Caco-2 (cell line): ENCODE measurements at places on chromosomes 2 and 18. TPM values are rescaled to one million over a fixed set of nuclear protein-coding genes. Genes with fewer than 3 reads are reported as not detected.

DNA sequence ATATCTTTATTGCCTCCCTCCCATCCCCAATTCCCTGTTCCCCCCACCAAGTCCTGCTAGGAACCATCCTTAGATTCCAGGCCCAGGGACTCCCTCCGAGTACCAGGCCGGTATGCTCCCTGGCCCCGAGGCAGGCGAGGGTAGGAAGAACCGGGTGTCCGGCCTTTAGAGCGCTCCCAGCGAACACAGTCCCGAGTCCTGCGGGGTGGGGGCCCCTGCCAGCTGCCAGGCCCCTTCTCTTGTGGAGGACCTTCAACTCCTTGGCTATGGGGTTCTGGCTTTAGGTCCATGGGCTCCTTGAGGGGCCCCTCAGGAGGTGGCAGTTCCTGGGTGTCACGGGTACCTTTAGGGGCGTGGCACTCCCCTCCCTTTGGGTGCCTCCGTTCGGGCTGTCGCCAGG lies 4.4 kb downstream of the BCS1L start:
- DNase-seq = no peak
- peaks cover 4% of the 10 kb centered on the region for H3K36me3 ChIP-seq
- H3K4me1 ChIP-seq = no peaks in the 10 kb centered on the region
- no peaks in the 10 kb centered on the region for H3K27me3 ChIP-seq
- H3K27ac ChIP-seq = no peak overlapping the region

DNA sequence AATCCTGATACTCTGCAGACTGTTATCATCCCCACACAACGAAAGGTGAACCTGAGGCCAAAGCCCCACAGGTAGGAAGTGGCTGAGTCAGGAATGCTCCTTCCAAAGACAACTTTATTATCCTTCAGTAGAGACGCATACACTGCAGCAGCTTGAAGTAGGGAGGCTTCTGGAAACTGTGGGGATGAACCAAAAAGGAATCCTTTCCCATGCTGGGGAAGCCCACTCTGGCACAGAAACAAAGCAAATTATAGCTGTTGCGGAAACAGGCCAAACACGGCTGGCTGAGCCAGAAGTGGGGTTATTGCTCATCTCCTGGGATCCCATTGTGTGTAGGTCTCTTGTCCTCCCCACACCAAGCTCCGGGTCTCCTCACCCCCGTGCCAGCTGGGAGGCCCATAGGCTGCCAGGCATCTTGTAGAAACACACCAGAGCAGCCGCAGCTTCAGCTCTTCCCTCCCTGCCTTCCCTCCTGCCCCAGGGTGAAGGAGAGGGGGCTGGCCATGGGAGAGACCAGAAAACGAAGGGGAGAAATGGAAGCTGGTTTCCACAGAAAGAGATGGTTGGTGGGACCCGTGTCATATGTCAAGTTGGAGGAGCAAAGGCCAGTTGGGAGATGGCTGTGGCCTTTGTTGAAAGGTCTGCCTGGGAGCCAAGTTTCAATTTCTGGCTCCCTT lies 176.9 kb upstream of the NABP1 start:
- peaks cover 8% of the 10 kb centered on the region for H3K4me1 ChIP-seq
- no peaks in the 10 kb centered on the region for H3K36me3 ChIP-seq
- no peak for DNase-seq
- no peak overlapping the region for H3K4me3 ChIP-seq

The IL36G gene
- total RNA-seq = not detected in 2 replicates

The CPO gene
- total RNA-seq = not detected in 2 replicates

The SLC5A7 gene
- total RNA-seq = not detected in 2 replicates

- DNase-seq = no peak
- peaks cover 15% of the 10 kb centered on the region for H3K4me1 ChIP-seq
- no peaks in the 10 kb centered on the region for H3K36me3 ChIP-seq
- H3K27ac ChIP-seq = peak overlapping the region; percentile 13
- no peaks in the 10 kb centered on the region for H3K27me3 ChIP-seq
Observed at GRCh38 chr2:169895294-169895985, 68.2 kb downstream of the UBR3 start.

The SCYGR7 gene
- total RNA-seq = not detected in 2 replicates

- H3K4me3 ChIP-seq = no peak overlapping the region
- H3K27ac ChIP-seq = no peak overlapping the region
- no peaks in the 10 kb centered on the region for H3K36me3 ChIP-seq
- H3K27me3 ChIP-seq = no peaks in the 10 kb centered on the region
- no peak for DNase-seq
- no peaks in the 10 kb centered on the region for H3K4me1 ChIP-seq
Observed at GRCh38 chr2:14866736-14867352, 234.3 kb downstream of the LRATD1 start.

DNA sequence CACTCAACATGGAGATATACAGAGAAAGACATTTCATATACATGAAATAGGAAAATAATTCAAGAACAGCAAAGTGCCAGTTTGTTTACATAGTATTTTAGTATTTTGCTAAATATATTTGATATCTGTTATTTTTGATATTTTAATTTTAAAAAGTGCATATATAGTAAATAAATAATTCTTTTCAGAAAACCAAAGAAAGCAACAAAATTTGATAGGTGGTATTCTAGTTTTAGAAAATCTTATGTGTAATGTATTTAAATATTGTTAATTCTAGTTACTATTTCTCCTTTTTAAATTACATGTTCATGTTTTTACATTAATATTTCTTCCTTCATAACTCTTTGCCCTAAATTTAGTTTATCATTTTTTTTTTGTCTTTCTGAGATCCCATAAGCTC lies 34.5 kb upstream of the FAM171B start:
- H3K36me3 ChIP-seq = no peaks in the 10 kb centered on the region
- no peak for DNase-seq

GRCh38 chr2:19982268-19982667 lies 7.6 kb downstream of the WDR35 start:
- H3K36me3 ChIP-seq = no peaks in the 10 kb centered on the region; the same call in 1 of the 2 replicates
- H3K27me3 ChIP-seq = no peaks in the 10 kb centered on the region
- no peaks in the 10 kb centered on the region for H3K4me1 ChIP-seq

The MPHOSPH10 gene
- total RNA-seq = 53.2 and 57.8 TPM in 2 replicates

DNA sequence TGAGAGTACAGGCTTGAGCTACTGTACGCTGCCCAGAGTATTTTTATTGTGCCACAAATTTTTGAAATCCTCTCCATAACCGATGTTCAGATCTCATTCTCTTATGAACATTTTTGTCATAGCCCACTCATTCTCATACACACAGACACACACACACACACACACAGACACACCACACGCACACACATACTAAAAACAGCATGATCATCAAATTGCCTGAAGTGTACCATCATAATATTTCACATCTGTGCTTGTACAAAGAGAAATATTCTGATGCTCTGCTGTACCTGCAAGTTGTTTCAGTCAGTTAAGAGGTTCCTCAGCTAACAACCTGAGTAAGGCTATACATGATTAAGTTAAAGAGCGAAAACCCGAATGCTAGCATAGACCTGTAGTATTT lies 95.1 kb downstream of the LRRTM1 start:
- H3K27me3 ChIP-seq = no peaks in the 10 kb centered on the region
- H3K4me1 ChIP-seq = no peaks in the 10 kb centered on the region
- no peak for DNase-seq
- no peak overlapping the region for H3K27ac ChIP-seq

The DOK1 gene
- 5.1 and 5.5 TPM in 2 replicates for total RNA-seq

GRCh38 chr2:84846041-84846663 lies 34.7 kb downstream of the TRABD2A start:
- no peaks in the 10 kb centered on the region for H3K4me1 ChIP-seq
- DNase-seq = no peak
- H3K27me3 ChIP-seq = no peaks in the 10 kb centered on the region; the same call in none of the 2 replicates
- no peaks in the 10 kb centered on the region for H3K36me3 ChIP-seq
- H3K4me3 ChIP-seq = no peak overlapping the region

The CTAGE1 gene
- not detected in 2 replicates for total RNA-seq

The WNT6 gene
- 18.3 and 20.3 TPM in 2 replicates for total RNA-seq
